ENCODE measurements at places on chromosomes 6 and 20.
A peak's percentile ranks its signal among the peaks of the same experiment; 100 is the strongest.

DNA sequence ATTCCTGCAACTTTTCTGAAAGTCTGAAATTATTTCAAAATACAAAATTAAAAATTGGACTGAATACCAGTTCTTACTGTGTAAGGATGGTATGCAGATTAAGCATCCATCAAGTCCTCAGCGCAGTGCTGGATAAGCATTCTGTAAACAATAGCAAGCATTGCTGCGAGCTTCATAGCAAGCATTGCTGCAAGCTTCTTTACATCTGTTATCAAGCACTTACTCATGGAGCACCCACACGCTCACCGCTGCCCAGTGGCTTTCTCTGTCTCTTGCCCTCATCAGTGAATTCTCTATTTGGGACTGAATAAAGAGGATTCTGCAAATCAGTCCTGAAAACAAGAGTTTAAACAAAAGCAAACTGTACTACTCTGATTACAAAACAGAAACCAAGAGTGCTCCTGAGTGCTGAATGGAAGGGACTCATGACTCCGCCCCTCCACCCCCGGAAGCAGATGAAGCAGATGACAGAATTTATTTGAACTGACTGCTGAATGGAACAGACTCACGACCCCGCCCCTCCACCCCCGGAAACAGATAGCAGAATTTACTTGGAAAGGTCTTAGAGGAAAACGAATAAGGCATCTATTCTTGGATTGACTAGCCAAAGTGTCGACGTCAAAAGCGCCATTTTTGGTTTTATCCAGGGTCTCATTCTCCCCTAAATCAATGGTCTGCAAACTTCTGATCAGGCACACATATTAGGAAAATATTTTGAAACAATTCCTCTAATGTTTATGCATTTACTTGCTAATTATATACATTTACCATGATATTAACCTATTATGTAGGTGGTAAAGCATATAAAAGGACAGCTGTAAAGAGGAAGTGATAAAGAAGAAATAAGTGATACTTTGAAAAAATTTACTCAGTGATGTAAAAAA is 22.1 kb upstream of the EYA2 start:
- H3K36me3 ChIP-seq: no peaks in the 10 kb centered on the region
- no peak overlapping the region for H3K4me3 ChIP-seq
- H3K4me1 ChIP-seq: no peaks in the 10 kb centered on the region

DNA sequence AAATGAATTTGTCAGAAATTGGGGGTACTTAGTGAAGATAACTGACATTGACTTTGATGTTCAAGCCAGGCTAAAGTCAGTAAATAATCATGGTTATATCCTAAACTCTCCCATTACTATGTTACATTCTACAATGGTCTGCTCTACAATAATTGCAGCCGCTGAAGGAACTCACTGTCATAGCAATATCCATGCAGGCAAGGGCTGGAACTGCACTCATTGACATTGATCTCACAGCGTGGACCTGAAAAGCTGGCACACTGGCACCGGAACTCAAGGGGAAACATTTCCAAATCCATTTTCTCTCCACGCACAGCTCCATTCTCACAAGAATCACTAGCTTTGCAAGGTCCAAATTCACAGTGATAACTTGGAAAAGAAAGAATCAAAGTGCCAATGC is 702.7 kb downstream of the EYS start:
- no peak overlapping the region for H3K27ac ChIP-seq
- no peaks in the 10 kb centered on the region for H3K36me3 ChIP-seq
- no peaks in the 10 kb centered on the region for H3K4me1 ChIP-seq
- H3K4me3 ChIP-seq: no peak overlapping the region
- DNase-seq: no peak

- H3K27me3 ChIP-seq: no peaks in the 10 kb centered on the region
- DNase-seq: no peak
- peaks cover 10% of the 10 kb centered on the region for H3K4me1 ChIP-seq
- H3K4me3 ChIP-seq: peak overlapping the region; percentile 85
Observed at GRCh38 chr20:35954907-35955251, 577 bp upstream of the SCAND1 start.

DNA sequence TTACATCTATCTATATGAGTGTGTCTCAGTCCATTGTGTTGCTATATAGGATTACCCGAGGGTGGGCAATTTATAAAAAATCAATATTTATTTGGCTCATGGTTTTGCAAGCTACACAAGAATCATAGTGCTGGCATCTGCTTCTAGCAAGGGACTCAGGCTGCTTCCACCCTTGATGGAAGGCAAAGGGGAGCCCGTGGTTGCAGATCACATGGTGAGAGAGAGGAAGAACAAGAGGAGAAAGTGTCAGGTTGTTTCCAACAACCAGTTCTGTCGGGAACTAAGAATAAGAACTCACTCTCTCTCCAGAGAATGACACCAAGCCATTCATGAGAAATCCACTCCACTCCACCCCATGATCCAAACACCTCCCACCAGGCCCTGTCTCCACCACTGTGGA is 48.2 kb upstream of the TENT5A start:
- no peaks in the 10 kb centered on the region for H3K4me1 ChIP-seq
- no peak overlapping the region for H3K4me3 ChIP-seq
- no peaks in the 10 kb centered on the region for H3K36me3 ChIP-seq

DNA sequence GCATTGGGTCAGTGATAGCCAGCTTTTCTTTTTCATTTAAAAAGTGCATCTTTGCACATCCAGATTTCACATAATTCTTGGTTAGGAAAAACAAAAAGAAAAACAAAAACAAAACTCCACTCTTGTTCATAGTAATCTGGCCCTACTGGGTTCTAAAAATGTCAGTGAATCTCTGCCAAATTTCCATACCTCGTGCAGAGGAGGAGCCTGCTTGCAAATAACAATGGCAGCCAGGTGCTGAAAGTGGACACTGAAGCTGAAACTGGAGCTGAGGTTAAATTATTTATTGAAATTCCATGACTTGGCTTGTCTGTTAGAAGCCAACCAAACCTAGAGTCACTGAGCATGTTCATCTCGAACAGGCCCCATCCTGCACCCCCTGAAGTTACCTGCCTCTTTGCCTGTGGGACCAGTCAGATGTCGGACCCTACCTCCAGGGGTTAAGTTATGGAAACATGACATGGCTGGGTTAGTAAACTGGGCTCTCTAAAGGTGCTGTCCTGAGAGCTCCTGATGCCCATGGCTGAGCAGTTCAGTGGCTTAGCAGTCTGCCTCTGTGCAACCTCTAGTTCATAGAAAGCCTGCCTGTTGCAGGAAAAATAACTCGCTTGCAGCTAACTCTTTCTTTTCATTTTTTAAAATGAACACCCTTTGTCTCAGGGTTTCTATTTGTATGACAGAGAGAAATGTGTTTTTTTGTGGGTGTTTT is 42.7 kb downstream of the CLIC5 start:
- H3K4me1 ChIP-seq: no peaks in the 10 kb centered on the region
- no peaks in the 10 kb centered on the region for H3K27me3 ChIP-seq
- H3K36me3 ChIP-seq: no peaks in the 10 kb centered on the region
- no peak overlapping the region for H3K27ac ChIP-seq
- DNase-seq: no peak

- no peak overlapping the region for H3K27ac ChIP-seq
- no peaks in the 10 kb centered on the region for H3K36me3 ChIP-seq
- no peaks in the 10 kb centered on the region for H3K4me1 ChIP-seq
- no peak overlapping the region for H3K4me3 ChIP-seq
Observed at GRCh38 chr6:78345882-78346281, 521.5 kb upstream of the IRAK1BP1 start.

- DNase-seq: no peak
- H3K36me3 ChIP-seq: no peaks in the 10 kb centered on the region
- no peaks in the 10 kb centered on the region for H3K27me3 ChIP-seq
- no peak overlapping the region for H3K27ac ChIP-seq
- no peak overlapping the region for H3K4me3 ChIP-seq
Observed at GRCh38 chr6:96302991-96303390, 218.6 kb upstream of the UFL1 start.

DNA sequence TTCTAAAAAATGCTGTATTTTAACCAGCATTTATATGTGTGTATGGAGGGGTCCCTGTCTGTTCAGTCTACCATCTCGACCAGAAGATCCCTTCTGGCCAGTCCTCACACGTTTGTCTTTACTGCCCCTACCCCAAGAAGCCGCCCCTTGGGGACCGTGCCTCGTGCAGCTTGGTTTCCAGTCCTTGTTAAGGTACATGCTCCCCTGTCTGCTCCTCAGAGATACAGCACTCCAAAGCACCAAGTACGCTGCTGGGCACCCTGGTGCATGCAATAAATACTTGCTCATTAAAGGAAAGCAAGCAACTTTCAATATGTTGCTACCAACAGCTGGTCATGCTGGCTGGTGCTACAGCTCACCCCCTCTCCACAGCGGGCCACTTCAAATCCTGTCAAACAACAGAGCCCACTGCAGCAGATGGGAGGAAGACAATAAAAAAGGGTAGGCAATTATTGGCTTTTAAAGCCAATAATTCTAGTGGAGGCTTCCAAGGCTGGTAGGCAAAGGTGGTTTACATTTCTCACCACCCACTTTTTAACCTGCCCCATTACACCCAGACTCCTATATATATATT is 61.6 kb downstream of the PSMG4 start:
- H3K36me3 ChIP-seq: no peaks in the 10 kb centered on the region
- no peak for DNase-seq
- no peak overlapping the region for H3K4me3 ChIP-seq
- no peaks in the 10 kb centered on the region for H3K4me1 ChIP-seq
